Melanocyte of skin (primary cell): ENCODE measurements at places on chromosomes 7 and 10. TPM values are rescaled to one million over a fixed set of nuclear protein-coding genes. Genes with fewer than 3 reads are reported as not detected.

The PUS7 gene
- total RNA-seq, result 26.6 and 36.1 TPM in 2 replicates

The CTNNA3 gene
- 1.1 TPM in 1 of 2 replicates, not detected in the other for total RNA-seq

The CYP3A7 gene
- total RNA-seq, result not detected in 2 replicates

The ZNF117 gene
- 1.00 and 2.8 TPM in 2 replicates for total RNA-seq
